ENCODE measurements at places on chromosomes 6 and 20.

DNA sequence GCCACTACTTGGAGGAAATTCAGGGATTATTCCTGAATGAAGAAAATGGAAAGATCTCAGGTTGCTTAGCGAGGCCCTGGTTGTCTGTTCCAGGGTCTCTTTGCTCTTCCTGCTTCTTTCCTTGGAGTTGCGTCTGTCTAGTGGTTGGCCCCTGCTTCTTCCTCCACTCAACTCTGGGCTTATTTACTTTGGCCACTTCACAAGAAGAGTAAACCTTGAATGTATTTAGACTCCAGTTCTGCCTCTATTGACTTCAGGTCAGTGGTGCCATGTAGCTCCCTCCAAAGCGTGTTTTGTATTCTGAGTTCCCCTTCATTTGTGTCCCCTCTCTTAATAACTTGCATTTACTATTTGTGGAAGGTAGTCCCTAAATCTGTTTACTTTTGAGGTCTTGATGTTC, 456.5 kb downstream of the UTRN start:
- DNase-seq, result no peak

DNA sequence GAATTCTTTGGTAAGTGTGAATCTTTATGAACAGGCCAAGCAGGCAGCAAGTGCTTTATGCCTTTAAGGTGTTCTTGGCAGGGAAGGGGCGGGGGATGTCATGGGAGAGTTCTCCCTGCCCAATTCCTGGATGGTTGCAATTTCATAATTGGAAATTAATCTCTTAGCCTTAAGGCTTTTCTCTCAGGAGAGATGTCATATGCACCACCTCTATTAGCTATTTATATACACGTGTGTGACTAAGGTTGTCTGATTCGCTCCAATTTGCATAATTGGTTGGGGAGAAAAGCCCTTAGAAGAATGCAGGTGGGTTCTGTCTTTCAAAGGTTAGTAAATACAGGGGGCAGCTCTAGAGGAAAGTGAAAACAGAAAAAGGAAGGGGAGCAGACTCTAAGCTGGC, 5.2 kb upstream of the ENPP5 start:
- DNase-seq, result no peak

- no peak for DNase-seq
Observed at GRCh38 chr6:43817192-43817591, 47.2 kb downstream of the VEGFA start.

- DNase-seq, result no peak
Observed at GRCh38 chr20:23872065-23872464, 7.5 kb downstream of the CST5 start.

GRCh38 chr6:113289166-113289565, 568.0 kb upstream of the MARCKS start:
- no peak for DNase-seq

- DNase-seq, result no peak
Observed at GRCh38 chr6:148943451-148943850, 196.6 kb downstream of the UST start.

DNA sequence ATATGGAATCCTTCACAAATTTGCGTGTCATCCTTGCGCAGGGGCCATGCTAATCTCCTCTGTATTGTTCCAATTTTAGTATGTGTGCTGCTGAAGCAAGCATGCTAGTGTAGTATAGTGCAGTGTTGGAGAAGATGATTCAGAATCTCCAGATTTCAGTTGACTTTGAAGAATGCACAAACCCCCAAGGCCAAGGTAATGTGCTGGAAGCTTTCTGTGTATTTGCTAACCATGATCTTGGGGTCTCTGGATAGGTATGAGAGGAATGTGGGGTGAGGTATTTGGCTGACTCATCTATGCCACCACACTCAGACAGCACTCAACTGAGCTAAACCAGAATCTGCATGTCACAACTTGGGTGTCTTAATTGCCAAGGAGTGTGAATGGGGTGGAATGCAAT, 42.6 kb upstream of the DEK start:
- no peak for DNase-seq

DNA sequence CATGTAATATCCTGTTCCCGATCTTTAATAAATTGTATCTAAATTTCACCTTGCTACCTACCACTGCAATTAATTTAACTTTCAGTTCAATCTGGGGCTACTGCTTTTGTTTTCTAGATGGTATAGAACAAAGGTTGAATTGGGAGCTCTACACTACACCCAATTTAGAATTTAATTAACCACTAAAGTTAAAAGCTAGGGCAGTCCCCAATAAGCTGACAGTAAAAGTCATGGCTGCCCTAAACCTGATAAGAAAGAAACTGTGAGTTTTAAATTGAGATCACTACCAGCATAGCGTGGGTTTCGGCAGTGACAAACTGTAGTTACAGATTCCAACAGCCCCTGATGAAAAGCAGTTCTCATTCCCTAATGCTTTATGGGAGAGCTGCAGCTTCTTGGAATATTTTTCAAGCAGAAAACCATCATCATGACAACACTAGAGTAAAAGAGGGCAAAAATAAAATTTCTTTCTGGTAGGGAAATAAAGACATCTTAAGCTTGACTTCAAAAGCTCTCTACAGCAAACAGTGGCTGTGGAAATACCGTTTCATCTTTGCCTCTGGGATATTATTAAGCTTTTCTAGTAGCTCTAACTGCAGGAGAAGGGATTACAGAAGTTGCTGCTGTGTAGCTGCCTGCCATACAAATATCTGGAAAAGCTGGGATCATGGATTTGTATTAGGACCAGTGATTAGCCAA, 1372.1 kb downstream of the EPHA7 start:
- DNase-seq, result no peak

DNA sequence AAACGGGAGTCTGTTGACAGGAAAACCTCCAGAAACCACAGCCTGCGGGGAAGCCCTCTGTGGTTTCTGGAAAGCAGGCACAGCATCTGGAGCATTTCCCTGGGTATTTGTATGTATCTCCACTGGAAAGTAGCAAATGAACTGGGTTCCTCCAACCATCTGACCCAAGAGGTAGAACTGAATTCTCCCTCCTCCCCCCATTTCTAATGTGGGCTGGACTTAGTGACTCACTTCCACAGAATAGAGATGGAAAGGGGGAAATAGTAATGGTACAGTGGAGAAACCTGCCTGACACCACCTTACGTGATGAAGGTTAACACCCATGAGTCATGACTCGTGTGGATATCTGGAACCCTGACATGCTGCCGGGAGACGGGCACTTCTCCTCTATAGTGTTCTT, 51.9 kb upstream of the XRN2 start:
- no peak for DNase-seq

- no peak for DNase-seq
Observed at GRCh38 chr20:51484141-51484815, 58.2 kb downstream of the NFATC2 start.

- DNase-seq, result no peak
Observed at GRCh38 chr20:58325912-58326311, 16.4 kb downstream of the RAB22A start.

- DNase-seq, result no peak
Observed at GRCh38 chr20:59413326-59413865, 113.0 kb downstream of the EDN3 start.

DNA sequence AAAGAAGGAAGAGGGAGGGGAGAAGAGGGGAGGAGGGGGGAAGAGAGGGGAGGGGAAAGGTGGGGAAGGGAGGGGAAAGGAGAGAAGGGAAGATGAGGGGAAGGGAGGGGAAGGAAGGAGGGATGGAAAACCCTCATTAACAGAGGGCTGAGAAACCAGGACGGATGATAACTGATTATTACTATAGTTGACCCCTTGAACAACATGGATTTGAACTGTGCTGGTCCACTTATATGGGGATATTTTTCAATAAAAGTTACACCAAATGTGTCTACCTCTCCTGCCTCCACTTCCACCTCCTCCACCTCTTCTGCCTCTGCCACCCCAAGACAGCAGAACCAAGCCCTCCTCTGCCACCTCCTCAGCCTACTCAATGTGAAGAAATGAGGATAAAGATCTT, 184.1 kb upstream of the ARID1B start:
- no peak for DNase-seq

GRCh38 chr20:35568645-35569044, 26.8 kb downstream of the ERGIC3 start:
- DNase-seq, result no peak

DNA sequence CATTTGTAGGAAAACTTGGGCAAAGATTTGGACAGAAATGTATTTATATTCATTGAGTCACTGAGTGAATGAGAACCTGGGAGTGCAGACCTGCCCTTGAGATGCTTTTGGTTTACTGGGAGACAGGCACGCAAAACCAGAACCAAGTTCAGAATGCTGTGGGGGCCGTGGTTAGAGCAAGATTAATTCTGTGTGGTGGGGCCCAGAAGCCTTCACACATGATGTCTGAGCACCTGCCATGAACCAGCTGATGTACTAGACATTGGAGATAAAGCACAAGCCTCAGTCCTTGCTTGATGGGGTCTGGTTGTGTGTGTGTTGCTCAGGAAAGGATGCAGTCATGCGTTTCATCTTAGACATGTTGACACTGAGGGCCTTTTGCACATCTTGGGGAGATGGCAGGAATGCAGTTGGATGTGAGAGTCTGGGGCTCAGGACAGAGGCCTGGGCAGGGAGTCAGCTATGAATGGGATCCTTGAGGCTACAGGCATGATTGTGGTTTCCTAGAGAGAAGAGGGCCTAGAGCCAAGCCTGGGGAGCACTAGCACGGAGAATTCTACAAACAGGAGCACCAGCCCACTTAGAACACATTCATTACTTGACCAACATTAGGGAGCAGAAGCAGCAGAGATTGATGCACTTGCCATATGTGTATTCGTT, 114.3 kb upstream of the TMEM181 start:
- no peak for DNase-seq

DNA sequence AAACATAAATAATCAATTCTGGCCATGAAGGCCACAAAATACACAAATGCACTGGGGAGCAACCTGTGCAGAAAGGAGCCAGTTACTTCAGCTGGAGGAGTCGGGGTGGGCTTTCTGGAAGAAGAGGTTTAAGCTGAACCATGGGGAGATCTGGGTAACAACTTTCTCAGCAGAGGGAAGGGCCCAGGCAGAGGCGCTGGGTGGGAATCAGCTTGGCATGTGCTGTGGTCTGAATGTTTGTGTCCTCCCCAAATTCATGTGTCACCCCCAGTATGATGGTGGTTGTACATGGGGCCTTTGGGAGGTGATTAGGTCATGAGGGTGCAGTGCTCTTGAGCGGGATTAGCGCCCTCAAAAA, 107.9 kb downstream of the SYCP2 start:
- DNase-seq, result no peak

GRCh38 chr6:88992741-88993552, 29.5 kb upstream of the RNGTT start:
- DNase-seq, result no peak

DNA sequence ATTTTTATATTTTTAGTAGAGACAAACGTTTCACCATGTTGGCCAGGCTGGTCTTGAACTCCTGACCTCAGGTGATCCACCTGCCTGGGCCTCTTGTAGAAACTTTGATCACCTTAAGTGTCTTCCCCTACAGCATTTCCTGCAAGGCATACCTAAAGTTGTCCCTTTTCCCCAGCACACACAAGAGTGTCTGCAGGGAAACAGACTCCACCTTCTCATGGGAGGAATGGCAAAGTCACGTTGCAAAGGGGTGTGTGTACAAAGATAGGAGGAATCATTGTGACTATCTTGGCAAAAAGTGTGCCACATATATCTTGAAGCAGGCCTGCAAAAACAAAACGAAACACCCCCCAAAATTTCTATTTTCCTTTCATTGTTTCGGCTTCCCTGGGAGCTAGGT, 160.8 kb upstream of the RNF24 start:
- DNase-seq, result no peak

GRCh38 chr20:51914758-51915157, 112.4 kb upstream of the SALL4 start:
- DNase-seq, result no peak

- no peak for DNase-seq
Observed at GRCh38 chr6:137731960-137732616, 135.0 kb upstream of the TNFAIP3 start.

DNA sequence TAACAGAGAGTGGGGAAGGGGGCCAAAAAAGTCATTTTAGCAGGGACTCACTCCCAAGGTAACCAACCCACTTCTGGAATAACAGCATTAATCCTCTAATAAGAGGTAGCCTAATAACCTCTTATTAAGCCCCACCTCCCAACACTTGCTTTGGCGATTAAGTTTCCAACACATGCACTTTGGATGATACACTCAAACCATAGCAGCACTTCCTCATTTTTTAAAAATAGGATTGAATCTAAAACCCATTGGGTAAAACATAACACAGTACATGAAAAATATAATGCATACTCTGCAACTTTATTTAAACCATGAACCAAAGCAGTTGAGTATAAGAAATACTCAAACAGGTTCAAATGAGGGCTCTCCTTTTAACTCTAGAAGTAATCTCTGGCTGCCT, 318.3 kb downstream of the HACE1 start:
- no peak for DNase-seq

DNA sequence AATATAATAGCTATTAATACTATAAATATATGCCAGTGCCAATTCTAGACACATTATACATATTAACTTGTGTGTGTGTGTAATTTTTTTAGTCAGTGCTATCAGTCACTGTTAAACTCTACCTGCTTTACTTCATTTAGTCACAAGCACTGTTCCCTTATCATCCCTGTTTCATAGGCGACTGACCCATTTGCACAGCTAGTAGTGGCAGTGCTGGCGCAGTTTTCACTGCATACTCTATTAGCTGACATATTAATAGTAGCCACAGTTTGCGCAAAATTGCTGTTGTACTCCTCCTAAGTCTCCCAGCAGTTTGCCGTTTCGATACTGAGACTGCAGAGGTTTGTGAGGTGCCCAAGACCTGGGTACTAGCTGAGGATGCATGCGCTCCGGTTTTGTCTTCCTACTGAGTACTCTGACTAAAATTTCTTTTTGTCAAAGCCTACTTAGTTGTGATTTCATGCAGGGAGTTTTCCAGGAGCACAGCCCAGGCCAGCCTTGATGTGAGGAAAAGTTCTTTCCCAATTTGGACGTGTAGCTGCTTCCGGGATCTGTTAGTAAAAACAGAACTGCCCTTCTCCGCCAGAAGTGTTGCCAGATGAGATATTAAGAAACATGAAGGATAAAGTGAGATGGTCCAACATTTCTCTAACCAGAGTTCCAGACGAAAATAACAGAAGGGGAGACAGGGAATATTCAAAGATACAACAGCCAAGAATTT, 5.6 kb downstream of the BAG2 start:
- DNase-seq, result no peak

GRCh38 chr20:50873585-50873984, 57.7 kb downstream of the ADNP start:
- DNase-seq, result no peak

DNA sequence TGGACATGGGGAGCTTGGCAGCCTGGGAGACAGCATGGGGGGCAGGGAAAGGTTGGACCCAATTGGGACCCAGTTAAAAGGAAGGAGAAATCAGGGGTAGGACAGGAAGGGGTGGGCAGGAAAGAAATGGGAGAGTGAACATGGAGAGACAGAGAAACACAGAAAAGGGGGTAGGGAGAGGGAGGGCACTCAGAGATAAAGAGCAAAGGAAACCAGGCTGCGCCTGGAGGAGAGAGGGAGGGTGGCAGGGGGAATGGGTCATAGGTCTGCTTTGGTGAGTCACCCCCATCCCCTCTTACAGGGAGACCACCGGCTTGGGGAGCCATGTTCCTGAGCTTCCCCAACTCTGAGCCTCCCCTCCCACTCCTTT, 46.7 kb downstream of the RAB44 start:
- no peak for DNase-seq

- DNase-seq, result no peak
Observed at GRCh38 chr6:2949121-2949520, 22.2 kb downstream of the SERPINB6 start.

Data from activated naive CD4-positive, alpha-beta T cell (primary cell).